ENCODE measurements at places on chromosomes 12 and 14.

DNA sequence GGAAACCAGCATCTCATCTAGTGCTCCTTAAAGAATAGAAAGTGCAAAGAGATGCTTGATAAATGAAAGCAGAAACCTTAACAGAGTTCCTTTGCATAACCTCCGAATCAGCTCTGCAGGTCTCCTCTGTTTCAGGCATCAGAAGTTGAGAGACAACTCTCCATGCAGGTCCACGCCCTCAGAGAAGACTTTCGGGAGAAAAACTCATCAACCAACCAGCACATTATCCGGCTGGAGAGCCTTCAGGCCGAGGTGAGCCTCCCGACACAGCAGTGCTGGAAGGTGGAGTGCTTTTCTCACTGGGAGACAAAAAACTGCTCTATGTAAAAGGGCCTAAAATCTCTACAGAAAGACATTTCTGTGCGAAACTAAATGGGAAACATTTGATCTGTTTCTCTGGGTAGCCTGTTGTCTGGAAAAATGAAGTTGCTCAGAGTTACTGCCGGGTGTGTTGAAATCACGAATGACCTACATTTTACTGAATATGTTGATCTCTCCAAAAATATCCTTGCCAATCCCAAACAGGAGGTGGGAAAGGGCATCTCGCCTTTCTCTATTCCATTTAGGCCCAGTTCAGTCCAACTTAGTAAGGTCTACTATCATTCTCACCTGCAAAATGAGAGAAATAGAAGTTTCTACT, 54.9 kb downstream of the RAB35 start:
- no peak for DNase-seq

- DNase-seq = no peak
Measured at GRCh38 chr12:89593873-89594272, 68.0 kb upstream of the POC1B start.

- DNase-seq = no peak
Measured at GRCh38 chr14:50974118-50974517, 29.8 kb upstream of the PYGL start.

- DNase-seq = no peak
Measured at GRCh38 chr12:99029511-99030271, 384.6 kb downstream of the APAF1 start.

DNA sequence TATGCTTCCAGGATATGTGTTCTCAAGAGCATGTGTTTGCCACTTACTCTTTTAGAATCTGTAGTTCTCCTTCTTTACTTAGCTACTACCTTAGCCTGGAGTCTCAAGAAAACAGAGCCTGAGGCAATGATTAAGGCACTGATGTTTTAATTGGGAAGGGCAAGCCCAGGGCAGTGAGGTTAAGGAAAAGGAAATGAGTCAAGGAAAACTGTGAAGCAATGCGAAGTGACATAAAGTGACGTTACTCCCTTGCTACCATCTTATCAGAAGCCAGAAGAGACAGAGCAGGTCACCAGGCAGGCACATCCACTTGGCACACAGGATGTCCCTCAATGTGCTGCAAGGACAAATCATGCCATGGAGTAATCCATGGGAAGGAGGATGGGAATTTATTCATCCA, 11.3 kb upstream of the EML5 start:
- DNase-seq = no peak

DNA sequence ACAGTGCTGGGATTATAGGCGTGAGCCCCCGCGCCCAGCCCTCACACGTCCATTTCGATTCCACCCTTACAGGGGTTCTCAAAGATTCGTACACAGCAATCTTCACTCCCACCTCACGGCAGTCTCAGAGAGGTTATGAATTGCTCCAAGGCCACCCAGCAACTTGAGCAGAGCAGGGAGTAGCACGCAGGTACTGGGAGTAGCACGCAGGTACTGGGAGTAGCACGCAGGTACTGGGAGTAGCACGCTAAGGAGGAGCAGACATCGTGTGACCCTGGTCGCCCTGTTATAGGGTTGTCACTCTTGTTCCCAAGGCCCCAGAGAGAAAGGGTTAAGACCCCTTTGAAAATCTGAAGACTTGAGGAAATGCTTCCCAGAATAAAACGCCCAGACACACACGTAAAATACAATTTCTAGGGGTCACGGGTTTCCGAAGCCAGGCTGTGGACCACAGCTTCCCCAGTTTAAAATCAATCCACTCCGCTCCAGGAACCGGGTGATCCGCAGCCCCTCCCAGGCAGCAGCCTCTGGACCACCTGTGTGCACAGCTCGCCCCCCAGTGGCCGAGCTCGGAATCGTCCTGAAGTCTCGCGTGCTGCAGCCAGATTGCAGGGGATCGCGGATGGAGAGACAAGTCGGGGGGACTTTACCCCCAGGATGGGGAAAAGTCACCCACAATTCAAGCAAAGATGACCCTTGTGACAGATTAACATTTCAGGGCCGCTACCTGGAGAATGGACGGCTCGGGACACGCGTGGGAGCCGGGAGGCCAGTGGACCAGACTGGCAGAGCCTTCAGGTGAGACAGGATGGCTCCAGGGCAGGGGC, 92.0 kb downstream of the SCARB1 start:
- DNase-seq = peak; percentile 65

GRCh38 chr14:77044783-77045237, 16.3 kb upstream of the IRF2BPL start:
- no peak for DNase-seq

- DNase-seq = no peak
Measured at GRCh38 chr12:72274931-72275330, 2.8 kb downstream of the TRHDE start.

DNA sequence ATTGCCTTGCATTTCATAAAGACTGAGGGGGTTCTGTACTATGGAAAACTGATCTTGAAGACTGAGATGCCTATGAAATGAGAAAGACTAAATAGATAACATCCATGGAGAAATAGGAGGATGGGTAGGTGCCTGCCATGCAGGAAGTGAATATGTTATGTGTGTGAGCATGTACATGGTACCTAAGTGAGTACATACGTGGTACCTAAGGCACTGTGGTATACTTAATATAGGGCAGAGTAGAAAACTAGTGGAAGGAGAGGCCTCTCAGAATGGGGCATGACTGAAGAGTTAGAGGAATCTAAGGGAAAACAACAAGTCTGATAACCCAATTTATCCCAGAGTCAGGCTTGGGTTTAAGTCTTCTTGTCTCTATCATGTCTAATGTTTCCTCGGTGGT, 161.8 kb upstream of the DCN start:
- no peak for DNase-seq

GRCh38 chr14:76078501-76078900, 73.2 kb upstream of the GPATCH2L start:
- DNase-seq = no peak

GRCh38 chr14:23382731-23383440, 6.0 kb downstream of the CMTM5 start:
- DNase-seq = no peak

DNA sequence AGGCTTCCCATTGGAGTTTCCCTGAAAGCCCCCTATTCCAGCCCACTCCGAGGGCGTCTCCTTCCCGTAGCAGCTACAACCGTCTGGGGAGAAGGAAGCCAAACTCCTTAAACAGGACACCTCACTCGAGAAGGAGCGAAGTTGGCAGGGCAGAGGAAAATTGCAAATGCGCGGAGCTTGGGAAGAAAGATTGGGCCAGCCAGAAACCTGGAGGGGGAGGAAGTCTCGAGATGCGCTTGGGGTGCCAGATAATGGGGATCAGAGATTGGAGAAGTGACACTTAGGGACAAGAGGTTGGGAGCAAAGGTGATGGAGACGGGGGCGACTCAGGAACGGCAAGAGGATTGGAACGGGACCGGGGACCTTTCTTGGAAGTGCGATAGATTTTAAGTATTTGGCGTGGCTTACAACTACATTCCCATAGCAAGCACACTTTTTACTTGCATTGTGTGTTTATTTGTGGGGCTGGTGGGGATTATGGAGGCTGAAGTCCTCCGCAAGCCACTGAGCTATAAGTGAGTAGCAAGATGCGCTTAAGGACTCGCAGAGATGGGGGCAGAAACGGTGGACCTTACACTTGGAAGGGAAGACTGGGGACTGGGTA, 926 bp downstream of the HRK start:
- DNase-seq = no peak

- peak; percentile 17 for DNase-seq
Measured at GRCh38 chr12:68158432-68158831, 1.1 kb downstream of the IFNG start.

GRCh38 chr14:69696633-69697557, 70.0 kb upstream of the SRSF5 start:
- no peak for DNase-seq

GRCh38 chr14:39318574-39318973, 84.9 kb downstream of the MIA2 start:
- DNase-seq = no peak

- DNase-seq = no peak
Measured at GRCh38 chr12:57240926-57241401, 10.0 kb downstream of the STAC3 start.

DNA sequence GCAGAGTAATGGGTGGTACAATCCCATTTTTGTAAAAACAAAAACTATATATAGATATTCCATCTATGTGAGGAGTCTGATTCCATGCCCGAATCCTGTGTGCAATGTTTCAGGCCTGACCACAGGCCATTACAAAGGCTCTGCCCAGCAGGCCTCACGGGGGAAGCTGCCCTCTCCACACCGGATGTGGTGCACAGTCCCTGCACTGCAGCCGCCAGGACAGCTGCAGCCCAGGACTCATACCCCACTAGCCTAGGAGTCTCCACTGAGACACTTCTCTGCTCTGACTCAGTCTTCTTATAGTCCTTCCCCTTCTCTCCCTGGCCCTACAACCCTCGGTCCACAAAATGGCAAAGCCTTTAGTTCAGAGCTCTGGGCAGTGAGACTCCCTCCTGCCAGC, 190.4 kb downstream of the PPM1H start:
- DNase-seq = peak; percentile 44

DNA sequence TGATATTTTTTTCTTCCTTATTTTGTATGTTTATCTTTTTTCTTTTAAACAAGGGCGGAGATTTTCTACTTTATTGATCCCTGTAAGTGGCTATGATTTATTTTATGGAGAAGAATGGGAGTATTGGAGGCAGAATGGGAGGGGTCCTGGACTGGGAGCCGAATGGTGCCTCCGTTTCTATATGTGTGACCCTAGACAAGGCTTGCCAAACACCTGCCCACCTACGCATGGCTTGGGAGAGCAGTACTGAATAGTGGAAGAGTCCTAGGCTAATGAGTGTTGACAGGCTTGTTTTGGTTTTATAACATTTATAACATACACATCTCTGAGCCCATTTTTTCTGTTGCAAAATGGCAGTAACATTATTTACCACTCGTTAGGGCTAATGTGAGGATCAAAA, 29.0 kb downstream of the STK38L start:
- DNase-seq = no peak

DNA sequence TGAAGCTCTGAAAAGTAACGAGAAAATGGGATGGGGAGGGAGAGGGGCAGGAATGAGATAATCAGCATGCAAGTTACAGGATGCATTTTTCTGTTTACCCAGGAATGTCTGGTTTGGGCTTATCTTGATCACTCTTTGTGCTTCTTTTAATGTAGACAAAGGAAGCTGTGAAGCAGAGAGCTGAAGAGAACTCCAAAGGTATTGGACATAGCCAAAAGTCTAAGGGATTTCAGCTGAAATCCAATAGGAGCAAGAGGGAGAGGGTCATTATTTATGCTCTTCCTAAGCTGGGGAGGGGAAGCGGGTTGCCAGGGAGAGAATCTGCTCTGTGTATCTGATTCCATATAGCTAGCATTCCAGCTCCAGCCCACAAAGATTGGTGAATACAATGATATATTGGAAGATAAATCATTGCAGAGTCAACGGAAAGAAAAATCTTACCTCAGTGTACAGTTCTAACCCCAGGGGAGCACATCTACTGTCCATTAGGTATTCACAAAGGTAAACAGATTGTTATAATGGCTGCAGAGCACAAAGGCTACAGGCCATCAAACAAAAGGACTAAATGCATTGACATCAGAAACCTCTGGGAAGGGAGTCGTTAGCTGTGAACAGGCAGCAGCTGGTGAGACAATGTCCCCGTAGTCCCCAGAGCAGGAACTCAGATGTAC, 61.0 kb upstream of the PELI2 start:
- no peak for DNase-seq

- DNase-seq = no peak
Measured at GRCh38 chr12:39413836-39414771, 28.8 kb downstream of the KIF21A start.

- no peak for DNase-seq
Measured at GRCh38 chr12:109868182-109869051, 11.9 kb downstream of the GLTP start.

GRCh38 chr12:1343422-1343821, 251.0 kb downstream of the FBXL14 start:
- DNase-seq = no peak

DNA sequence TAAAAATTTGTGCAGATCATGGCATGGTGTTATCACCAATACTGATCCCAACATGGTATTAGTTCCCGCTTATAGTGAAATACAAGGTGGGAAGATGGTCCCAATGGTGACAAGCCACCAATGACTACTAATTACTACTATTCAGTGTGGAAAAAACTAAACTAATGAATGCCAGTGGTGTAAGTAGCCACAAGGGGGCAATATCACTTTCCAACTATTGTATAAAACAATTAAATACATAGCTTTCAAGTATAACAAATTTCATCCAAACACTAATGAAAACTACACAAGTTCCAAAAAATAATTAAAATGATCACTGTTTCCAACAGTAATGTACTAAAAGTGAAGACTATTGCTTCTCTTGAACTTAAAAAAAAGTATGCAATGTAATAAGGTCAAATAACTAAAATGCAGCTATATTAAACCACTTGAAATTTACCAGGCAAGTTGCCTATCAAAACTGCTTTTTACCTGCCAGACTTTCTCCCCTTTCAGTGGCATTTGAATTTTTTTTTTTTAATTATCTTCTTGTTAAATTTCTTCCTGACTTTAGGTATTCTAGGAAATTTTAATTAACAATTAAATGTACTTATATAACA, 58.0 kb downstream of the PAPLN start:
- DNase-seq = peak; percentile 14

- DNase-seq = no peak
Measured at GRCh38 chr12:116303929-116304328, 26.4 kb upstream of the MED13L start.

DNA sequence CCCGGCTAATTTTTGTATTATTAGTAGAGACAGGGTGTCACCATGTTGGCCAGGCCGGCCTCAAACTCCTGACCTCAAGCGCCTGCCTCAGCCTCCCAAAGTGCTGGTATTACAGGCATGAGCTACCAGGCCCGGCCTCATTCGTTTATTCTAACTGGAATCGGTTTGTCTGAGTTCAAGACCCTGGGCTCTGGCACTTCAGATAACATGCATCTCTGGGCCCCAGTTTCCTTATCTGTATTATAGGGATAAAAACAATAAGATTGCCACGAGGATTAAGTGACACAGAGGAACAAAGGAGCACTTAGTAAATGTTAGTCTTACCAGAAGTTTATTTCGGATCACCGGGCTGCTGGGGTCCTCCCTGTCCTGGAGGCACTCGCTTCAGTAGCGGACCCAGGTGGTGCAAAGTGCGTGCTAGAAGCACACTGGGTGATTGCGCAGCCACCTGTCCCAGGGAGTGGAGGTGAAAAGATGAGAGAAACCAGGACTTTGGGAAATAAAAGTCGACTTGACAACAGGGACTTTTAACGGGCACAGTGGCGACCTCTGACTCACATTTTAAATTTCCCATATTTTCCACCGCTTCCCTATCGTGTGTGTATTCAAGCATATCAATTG, 37.5 kb downstream of the ACACB start:
- no peak for DNase-seq

Measured in brain microvascular endothelial cell (primary cell).